Kidney (tissue), 22 donors: ENCODE measurements at places on chromosomes 6 and 20. TPM values are rescaled to one million over a fixed set of nuclear protein-coding genes. Genes with fewer than 3 reads are reported as not detected.

Gene LGSN
- 0.19 TPM for total RNA-seq

DNA sequence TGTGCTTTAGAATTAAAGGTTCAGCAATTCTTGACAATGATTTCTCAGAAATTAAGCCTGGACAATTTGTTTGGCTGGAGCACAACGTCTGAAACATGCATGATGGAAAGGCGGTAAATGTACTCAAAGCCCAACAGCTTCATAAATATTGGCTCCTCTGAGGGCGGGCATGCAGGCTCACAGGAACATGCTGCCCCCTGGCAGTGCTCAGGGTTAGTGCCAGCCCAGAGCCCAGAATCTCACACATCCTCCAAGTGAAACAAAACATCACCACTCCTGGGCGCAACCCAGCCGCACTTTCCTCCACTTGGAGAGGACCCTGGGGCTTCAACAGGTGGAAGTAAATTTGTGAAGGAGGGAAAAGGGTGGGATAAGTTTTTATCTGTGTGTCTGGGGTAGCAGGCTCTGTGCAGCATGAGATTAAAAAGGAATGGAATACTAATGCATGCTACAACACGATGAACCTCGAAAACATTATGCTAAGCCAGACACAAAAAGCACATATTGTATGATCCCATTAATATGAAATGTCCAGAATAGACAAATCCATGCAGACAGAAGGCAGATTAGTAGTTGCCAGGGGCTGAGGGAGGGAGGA lies 54.1 kb upstream of the PTPRT start:
- no peaks in the 10 kb centered on the region for H3K36me3 ChIP-seq
- H3K4me1 ChIP-seq, result no peaks in the 10 kb centered on the region

DNA sequence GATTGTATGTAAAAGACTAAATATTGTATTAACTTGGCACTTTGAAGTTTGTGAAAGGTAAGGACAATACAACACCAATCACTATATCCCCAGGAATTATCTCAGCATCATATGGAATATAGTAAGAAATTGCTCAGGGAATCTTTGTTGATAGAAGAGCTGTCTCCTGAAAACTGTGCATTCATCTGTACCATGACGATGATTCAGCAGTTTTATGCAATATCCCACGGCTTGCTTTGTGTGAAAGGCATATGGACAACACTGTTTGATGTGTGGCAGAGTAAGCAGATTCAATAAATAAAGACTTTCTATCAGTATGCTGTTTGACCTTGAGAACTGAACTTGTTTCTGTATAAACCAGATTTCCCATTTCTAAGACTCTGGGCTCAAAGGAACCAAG lies 147.5 kb upstream of the PLN start:
- H3K27ac ChIP-seq, result no peak overlapping the region
- H3K4me3 ChIP-seq, result no peak overlapping the region

- peak overlapping the region; percentile 2 for H3K4me3 ChIP-seq
- DNase-seq, result no peak
- no peaks in the 10 kb centered on the region for H3K27me3 ChIP-seq
- no peak overlapping the region for H3K27ac ChIP-seq
Observed at GRCh38 chr6:142842418-142843261, 102.3 kb downstream of the HIVEP2 start.

Gene TSPO2
- 0.44 TPM for total RNA-seq

- H3K4me1 ChIP-seq, result peaks cover 4% of the 10 kb centered on the region
- DNase-seq, result no peak
- H3K36me3 ChIP-seq, result no peaks in the 10 kb centered on the region
- H3K27me3 ChIP-seq, result no peaks in the 10 kb centered on the region
- H3K4me3 ChIP-seq, result no peak overlapping the region
- no peak overlapping the region for H3K27ac ChIP-seq
Observed at GRCh38 chr6:169530752-169531123, 171.1 kb downstream of the WDR27 start.

Gene CCN5
- 3.1 TPM for total RNA-seq

DNA sequence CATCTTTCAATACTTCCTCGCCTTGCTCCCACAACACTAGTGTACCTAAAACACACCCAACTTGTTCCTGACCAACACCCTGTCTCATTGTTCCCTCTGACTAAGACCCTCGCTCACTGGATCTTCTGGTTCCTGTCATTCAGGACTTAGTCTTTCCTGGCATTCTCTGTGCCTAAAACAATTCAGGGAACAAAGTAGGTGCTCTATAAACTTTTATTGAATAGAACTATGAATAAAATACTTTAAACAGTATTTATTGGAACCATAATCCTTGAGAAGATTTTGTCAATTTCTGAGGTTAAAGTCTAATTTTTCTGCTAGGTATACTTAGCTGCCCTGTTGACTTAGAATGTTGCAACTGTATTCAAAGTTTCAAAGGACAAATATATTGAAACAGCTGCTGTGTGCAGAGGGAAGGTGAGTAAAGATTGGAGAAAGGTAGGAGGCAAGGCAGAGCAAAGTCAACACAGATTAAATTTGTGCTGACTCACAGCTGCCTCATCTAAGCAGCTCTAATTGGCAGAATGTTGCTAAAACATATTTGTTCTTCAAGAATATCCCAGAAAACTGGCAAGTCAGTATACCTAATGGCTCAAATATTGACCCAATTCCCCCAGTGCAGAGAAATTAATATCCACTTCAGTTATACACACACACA lies 37.6 kb downstream of the GSTA2 start:
- DNase-seq, result no peak
- H3K4me1 ChIP-seq, result peaks cover 7% of the 10 kb centered on the region
- no peak overlapping the region for H3K4me3 ChIP-seq

GRCh38 chr6:41728073-41728936 lies 7.1 kb downstream of the TFEB start:
- no peak for DNase-seq
- no peak overlapping the region for H3K4me3 ChIP-seq
- H3K27me3 ChIP-seq, result no peaks in the 10 kb centered on the region
- peak overlapping the region; percentile 26 for H3K27ac ChIP-seq
- no peaks in the 10 kb centered on the region for H3K4me1 ChIP-seq

Gene TMC2
- not detected for total RNA-seq

DNA sequence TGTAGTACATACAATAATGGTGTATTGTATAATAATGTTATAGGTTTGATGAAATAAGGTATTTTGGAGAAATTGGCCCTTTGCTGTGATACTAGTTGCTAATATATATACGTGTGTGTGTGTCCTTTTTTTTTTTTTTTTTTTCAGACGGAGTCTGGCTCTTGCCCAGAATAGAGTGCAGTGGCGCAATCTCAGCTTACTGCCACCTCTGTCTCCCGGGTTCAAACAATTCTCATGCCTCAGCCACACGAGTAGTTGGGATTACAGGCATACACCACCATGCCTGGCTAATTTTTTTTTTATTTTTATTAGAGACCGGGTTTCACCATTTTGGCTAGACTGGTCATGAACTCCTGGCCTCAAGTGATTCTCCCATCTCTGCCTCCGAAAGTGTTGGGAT lies 23.3 kb downstream of the SENP6 start:
- H3K4me1 ChIP-seq, result peaks cover 3% of the 10 kb centered on the region
- no peak for DNase-seq
- no peaks in the 10 kb centered on the region for H3K27me3 ChIP-seq
- peaks cover 2% of the 10 kb centered on the region for H3K36me3 ChIP-seq
- no peak overlapping the region for H3K4me3 ChIP-seq
- H3K27ac ChIP-seq, result no peak overlapping the region

Gene TBX18
- total RNA-seq, result 4.1 TPM

- no peaks in the 10 kb centered on the region for H3K27me3 ChIP-seq
- H3K27ac ChIP-seq, result no peak overlapping the region
- peak overlapping the region; percentile 100 for H3K4me3 ChIP-seq
- no peaks in the 10 kb centered on the region for H3K36me3 ChIP-seq
- H3K4me1 ChIP-seq, result no peaks in the 10 kb centered on the region
Observed at GRCh38 chr6:10692965-10693538, 1.4 kb downstream of the C6orf52 start.

Gene CRIP3
- total RNA-seq, result 5.6 TPM

DNA sequence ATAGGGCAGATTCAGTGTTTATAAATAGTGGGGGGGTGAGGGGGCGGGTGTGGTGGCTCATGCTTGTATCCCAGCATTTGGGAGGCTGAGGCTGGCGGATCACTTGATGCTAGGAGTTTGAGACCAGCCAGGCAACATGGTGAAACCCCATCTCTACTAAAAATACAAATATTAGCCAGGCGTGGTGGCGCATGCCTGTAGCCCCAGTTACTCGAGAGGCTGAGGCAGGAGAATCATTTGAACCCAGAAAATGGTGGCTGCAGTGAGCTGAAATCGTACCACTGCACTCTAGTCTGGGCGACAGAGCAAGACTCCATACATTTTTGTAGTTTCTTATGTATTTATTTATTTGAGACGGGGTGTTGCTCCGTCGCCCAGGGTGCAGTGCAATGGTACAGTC lies 109.0 kb upstream of the ZNF217 start:
- H3K4me1 ChIP-seq, result peaks cover 8% of the 10 kb centered on the region
- no peaks in the 10 kb centered on the region for H3K36me3 ChIP-seq

DNA sequence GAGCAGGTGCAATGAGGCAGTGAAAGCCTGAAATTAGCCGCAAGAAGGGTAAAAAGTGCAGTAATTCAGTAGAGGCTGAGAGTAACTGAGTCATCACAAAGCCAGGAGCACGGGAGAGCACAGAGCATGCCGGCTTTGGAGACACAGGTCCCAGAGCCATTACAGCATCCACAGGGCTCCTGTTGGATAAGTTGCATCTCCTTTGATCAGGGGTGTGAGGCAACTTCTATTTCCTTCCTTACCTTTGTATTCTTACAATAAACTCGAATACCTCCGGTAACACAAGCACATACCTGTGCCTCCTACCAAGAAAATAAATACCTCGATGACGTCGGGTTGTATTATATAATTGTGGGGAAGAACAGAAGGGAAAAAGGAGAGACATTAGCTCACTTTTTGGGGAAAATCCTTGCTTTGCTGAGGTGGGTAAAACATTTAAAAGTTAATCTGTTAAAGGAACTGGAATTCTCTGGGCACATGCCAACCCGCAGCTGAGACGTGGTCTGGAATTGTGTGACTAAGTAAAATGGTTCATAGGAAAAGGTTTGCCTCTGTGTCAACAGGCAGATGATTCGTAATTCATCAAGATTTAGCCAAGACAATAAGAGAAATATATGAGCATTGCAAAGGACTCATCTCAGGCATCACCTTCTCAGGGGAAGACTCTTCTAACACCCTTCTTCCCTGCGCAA lies 360.7 kb upstream of the ZFP64 start:
- DNase-seq, result no peak
- H3K4me3 ChIP-seq, result no peak overlapping the region

Gene EDN3
- total RNA-seq, result 0.19 TPM

- DNase-seq, result no peak
- H3K4me1 ChIP-seq, result peaks cover 10% of the 10 kb centered on the region
- H3K27ac ChIP-seq, result no peak overlapping the region
- peak overlapping the region; percentile 95 for H3K4me3 ChIP-seq
- H3K27me3 ChIP-seq, result no peaks in the 10 kb centered on the region
Observed at GRCh38 chr6:21586740-21587178, 6.8 kb upstream of the SOX4 start.

GRCh38 chr6:90458353-90459224 lies 128.3 kb downstream of the MAP3K7 start:
- no peaks in the 10 kb centered on the region for H3K27me3 ChIP-seq
- no peak overlapping the region for H3K27ac ChIP-seq

Gene ADGB
- not detected for total RNA-seq
